Kidney tubule cell (primary cell): ENCODE measurements at places on chromosomes 7 and 10.

GRCh38 chr7:151551820-151552219, 32.1 kb upstream of the RHEB start:
- no peak for DNase-seq

GRCh38 chr10:127092916-127093315, 103.5 kb downstream of the INSYN2A start:
- no peak for DNase-seq

- peak; percentile 39 for DNase-seq
Observed at GRCh38 chr7:50610521-50611277, 45.5 kb upstream of the DDC start.

DNA sequence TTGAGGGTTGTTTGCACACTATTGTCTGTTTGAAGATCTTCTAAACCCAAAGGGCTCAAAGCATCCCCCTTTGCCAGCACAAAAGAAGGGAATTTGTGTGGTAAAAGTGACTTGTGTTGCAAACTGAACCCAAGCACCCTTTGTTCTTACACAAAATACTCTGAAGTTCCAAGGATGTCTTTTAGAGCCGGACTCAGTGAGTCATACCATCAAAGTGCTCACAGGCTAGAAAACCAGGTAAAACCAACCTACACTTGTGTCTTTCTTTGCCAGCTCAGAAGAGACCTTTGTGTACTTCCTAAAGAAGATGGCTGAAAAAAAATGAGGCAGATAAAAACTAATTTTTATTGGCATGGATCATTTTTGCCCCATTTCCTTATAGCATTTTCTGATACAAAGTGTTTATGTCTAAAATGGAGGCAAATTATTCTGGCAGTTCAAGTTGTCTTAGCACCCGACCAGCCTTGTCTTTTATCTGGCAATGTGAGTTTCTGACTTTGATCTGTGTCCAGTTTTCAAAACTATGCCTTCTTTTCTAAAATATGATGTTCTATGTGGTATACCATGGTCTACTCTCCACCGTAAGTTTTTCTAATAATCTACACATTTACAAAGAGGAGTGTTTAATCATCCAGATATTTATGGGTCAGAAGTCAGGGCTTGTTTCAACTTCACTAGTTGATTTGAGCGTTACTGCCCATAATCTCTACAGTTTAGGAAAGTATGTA, 128.4 kb upstream of the FZD1 start:
- peak; percentile 34 for DNase-seq

DNA sequence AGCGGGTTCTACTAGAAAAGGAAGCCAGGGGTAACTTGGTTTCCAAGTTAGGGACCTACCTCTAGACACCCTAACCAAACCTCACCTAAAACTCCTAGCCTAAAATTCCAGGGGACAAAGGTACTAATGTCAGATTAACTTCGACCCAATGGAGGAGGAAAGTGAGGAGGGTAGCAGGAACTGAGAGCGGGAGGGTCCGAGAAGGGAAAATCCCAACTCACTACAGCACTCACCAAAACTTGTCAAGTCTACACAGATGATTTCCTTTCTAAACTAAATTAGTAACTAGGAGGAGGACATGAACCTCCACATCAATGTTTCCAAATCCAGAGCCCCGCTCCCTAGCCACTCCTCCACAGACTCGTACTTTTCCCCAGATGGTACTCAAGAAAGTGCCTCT, 22.6 kb downstream of the CHCHD3 start:
- no peak for DNase-seq

GRCh38 chr10:306007-306674, 170.9 kb downstream of the ZMYND11 start:
- DNase-seq: no peak

- no peak for DNase-seq
Observed at GRCh38 chr7:138137423-138138171, 61.3 kb downstream of the AKR1D1 start.

- no peak for DNase-seq
Observed at GRCh38 chr7:67912437-67912836, 915.8 kb downstream of the TYW1 start.
